ENCODE measurements at places on chromosomes 16 and 17. TPM values are rescaled to one million over a fixed set of nuclear protein-coding genes. Genes with fewer than 3 reads are reported as not detected.

DNA sequence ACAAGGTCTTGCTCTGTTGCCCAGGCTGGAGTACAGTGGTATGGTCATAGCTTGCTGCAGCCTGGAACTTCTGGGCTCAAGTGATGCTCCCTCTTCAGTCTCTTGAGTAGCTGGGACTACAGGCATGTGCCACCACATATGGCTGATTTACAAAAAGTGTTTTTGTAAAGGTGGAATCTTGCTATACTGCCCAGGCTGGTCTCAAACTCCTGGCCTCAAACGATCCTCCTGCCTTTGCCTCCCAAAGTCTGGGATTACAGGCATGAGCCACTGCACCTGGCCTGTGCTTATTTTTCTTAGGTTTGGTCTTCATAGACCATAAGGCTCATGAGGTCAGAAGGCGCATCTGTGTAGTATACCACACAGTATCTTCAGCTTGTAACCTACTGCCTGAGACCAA is 5.3 kb downstream of the CLEC19A start:
- no peak for DNase-seq

DNA sequence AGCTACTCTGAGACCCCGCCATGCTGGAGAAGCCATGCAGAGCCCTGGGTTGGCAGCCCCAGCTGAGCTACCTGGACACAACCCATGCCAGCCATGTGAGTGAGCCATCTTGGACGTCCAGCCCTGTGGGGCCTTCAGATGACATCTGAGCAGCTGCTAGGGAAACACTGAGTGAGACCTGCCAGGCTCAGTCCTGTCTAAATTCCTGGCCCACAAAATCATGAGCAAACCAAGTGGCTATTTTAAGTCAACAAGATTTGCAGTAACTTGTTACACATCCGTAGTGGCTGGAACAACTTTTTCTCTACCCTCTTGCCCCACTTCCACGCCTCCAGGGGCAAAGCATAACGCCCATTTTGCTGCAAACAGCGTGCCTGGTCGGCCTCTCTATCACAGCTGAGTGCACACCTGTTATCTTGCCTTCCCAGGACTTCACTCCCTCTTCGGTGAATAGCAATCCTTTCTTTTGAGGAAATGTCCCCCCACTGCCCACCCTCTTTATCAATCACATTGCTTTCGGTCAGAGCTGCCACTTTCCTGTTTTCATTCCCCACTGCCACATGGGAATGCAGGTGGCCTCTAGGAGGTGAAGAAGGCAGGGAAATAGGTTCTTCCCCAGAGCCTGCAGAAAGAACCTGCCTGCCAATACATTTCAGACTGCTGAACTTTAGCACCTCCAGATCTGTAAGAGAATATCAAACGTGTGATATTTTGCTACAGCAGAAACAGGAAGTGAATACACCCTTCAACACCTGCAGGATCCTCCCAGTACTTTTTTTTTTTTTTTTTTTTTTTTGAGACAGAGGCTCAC is 7.4 kb upstream of the SCIMP start:
- no peak for DNase-seq

GRCh38 chr16:80743772-80744171 is 60.6 kb downstream of the CDYL2 start:
- DNase-seq = no peak

- DNase-seq = no peak
Measured at GRCh38 chr16:58046936-58047335, 21.4 kb downstream of the MMP15 start.

DNA sequence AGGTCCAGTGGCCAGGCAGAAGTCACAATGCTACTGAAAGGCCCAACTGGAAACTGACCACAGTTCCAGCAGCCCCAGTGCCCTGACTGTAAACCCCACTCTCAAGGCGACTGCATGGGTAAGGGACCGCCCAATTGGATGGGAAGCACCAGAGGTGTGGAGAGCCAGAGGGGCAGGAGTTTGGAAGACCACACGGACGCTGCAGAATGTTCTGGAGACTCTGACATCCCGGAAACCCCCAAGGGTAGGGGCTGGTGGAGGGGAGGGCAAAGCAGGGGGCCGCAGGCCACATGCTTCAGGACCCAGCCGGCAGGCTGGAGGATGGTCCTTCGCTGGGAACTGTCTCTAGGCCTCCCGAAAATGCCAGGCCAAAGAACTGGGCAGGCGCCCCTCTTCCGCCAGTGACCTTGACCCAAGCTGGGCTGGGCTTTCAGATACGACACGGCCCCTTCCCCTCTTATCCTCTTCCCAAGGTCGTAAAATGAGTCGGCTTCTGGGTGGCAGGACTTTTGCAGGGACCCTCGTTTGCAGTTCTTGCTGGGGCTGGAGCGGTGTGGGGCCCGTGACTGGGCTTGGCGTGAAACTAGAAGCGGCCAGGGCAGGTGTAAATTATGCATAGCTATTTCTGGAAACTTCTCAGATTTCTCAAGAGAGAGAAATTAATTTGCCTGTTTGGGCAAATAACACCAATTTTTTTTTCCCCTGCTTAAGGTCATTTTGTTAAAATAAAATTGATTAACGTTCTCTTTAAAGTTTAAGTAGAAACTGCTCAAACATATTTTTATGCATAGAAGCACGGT is 110.2 kb downstream of the C16orf78 start:
- DNase-seq = no peak

GRCh38 chr16:76910931-76911330 is 280.1 kb upstream of the MON1B start:
- DNase-seq = no peak

- DNase-seq = no peak
Measured at GRCh38 chr16:21226749-21227148, 6.8 kb upstream of the ANKS4B start.

DNA sequence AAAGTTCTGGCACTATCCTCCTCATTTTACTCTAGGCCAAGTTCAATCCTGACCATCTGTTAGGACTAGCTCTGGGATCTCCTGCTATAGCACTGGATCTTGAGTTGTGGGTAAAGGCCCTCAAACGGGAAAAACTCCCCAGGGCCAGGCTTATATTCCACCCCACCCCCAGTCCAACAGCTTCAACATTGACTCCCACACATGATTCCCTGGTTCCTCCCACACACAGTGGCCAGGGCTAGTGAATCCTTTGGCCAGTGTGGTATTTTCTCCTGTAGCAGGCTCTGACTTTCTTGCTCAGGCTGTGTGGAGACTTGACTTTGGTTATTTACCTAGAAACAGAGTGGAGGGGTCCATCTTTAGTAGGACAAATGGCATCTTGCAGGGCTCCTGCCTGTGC is 10.3 kb upstream of the AKAP10 start:
- peak; percentile 48 for DNase-seq

DNA sequence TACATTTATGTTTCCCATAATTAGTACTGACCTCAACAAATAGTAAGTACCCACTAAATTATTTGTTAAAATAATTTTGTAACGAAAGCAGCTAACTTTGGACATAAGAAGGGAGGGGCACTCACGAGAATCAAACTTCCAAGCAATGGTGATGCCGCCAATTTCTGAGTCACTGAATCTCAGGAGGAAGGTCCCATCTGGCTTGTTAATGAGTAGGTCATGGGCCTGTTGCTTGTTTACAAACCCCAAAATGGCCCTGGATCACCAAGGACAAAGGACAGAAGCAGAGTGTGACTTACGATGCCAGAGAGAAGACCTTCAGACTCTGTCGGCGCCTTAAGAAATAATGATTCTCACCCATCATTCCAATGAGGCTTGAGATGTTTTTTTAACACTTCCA is 15.8 kb upstream of the GHDC start:
- DNase-seq = no peak

DNA sequence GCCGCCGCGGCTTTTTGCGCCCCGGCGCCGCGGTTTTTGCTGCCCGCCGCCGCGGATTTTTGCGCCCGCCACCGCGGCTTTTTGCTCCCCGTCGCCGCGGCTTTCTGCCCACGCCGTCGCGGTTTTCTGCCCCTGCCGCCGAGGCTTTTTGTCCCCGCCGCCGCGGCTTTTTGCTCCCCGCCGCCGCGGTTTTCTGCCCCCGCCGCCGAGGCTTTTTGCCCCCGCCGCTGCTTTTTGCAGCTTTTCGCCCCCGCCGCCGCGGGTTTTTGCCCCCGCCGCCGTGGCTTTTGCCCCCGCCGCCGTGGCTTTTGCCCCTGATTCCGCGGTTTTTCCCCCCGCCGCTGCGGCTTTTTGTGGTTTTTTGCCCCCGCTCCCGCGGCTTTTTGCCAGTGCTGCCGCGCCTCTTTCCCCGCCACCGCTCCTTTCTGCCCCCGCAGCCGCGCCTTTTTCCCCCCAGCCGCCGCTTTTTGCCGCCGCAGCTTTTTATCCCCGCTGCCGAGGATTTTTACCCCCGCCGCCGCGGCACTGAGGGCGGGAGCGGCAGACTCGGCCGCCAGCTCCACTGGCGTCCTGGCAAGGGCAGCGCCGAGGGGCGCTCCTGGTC is 518.6 kb upstream of the WSB1 start:
- no peak for DNase-seq

GRCh38 chr17:59298521-59298920 is 32.9 kb upstream of the YPEL2 start:
- no peak for DNase-seq

GRCh38 chr17:34692920-34693319 is 113.5 kb downstream of the TMEM132E start:
- DNase-seq = no peak

DNA sequence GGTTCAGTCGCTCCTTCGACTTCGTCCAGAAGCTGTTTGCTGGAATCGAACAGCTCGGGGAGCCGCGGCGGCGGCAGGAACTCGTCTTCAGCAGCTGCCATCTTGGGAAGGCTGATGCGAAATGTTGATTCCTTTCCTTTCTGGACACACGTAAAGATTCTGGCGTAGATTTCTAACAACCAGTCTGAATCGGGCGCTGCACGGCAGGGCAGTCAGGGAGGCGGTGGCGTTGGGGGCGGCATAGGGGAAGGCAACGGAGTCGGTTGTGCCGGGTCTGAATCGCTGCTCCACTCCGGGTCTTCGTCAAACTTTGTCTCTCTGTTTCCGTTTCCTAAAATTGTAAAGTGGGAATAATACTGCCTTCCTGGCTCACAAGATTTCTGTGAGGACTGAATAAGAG is 30.3 kb downstream of the TEX14 start:
- no peak for DNase-seq

- DNase-seq = no peak
Measured at GRCh38 chr17:82616021-82616711, 32.1 kb downstream of the WDR45B start.

GRCh38 chr16:83538707-83539106 is 269.1 kb upstream of the HSBP1 start:
- no peak for DNase-seq

DNA sequence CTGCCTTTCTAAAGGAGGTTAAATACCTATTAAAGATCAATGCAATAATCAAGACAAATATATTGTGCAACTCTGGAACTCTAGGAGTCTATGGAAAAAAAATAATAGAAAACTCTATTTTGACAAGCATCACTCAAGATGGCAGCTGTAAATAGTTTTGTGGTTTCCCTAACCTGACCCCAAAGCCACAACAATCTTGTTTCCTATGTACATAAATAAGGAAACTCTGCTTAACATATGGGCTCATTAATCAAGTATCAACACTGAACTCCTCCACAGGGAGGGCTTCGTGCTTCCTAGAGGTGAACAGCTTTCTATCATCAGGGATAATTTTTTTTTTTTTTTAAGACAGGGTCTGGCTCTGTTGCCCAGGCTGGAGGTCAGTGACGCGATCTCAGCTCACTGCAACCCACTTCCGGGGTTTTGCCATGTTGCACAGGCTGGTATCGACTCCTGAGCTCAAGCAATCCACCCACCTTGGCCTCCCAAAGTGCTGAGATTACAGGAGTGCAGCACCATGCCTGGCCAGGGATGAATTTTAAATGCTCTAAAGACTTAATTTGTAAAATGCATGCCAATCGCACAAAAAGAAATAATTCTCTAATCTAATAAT is 42.5 kb downstream of the ARHGAP17 start:
- no peak for DNase-seq

- DNase-seq = no peak
Measured at GRCh38 chr16:77674888-77675287, 47.4 kb upstream of the NUDT7 start.

- DNase-seq = no peak
Measured at GRCh38 chr16:29784901-29785500, 5.5 kb upstream of the KIF22 start.

DNA sequence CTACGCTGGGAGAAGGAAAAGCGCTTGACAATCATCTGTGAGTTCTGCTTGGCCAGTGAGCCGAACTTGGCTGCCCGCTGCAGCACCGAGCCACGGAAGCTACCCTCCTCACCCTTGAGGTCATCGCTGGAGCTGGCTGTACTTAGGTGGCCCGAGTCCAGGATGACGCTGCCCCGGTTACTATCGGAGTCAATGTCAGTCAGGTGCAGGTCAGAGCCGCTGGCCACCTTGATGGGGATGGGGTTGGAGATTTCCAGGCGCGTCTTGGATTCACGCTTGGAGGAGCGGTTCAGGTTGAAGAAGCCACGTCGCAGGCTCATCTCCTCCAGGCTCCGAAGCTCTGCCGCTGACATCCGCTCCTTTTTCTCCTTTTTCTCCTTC is 13.7 kb downstream of the MYO18A start:
- DNase-seq = no peak

Gene ERN1
- total RNA-seq = 20.8 TPM

Gene KRTAP17-1
- not detected for total RNA-seq

Gene PIK3R6
- total RNA-seq = not detected

Gene SCGB1C2
- total RNA-seq = not detected

Gene NLRC3
- not detected for total RNA-seq

Gene SMIM22
- total RNA-seq = not detected

Gene ERN2
- total RNA-seq = not detected

Gene GRB7
- 1.2 TPM for total RNA-seq

Gene TOX3
- 0.86 TPM for total RNA-seq

Gene MRM3
- 11.6 TPM for total RNA-seq

Gene TEKT1
- total RNA-seq = not detected

Measured in osteocyte (in vitro differentiated cells).